Lower lobe of right lung (tissue), 2 donors: ENCODE measurements at places on chromosomes 1 and 21. TPM values are rescaled to one million over a fixed set of nuclear protein-coding genes. Genes with fewer than 3 reads are reported as not detected.

DNA sequence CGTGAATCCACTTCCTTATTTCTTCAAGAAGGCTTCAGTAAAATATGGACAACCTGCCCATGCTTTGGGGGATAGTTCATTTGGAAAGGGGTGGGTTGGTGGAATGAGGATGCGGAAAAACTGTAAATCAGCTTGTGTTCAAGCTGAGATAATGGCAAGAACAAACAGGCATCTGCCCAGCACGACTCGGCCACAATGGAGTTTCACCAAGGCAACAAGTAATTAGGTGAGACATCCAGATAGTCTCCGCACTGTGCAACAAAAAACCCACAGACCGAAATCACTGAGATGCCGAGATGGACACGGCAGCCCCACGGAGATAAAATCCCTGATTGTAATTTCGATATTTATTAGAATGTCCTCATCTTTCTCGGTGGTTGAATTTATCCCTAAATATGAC, 455.2 kb downstream of the AJAP1 start:
- H3K36me3 ChIP-seq = no peaks in the 10 kb centered on the region
- H3K4me3 ChIP-seq = no peak overlapping the region
- no peak overlapping the region for H3K27ac ChIP-seq

ELAVL4 gene
- not detected for total RNA-seq

- no peaks in the 10 kb centered on the region for H3K36me3 ChIP-seq
- no peak for DNase-seq
Observed at GRCh38 chr1:26084091-26084561, 16.7 kb upstream of the TRIM63 start.

PAX7 gene
- not detected for total RNA-seq

DNA sequence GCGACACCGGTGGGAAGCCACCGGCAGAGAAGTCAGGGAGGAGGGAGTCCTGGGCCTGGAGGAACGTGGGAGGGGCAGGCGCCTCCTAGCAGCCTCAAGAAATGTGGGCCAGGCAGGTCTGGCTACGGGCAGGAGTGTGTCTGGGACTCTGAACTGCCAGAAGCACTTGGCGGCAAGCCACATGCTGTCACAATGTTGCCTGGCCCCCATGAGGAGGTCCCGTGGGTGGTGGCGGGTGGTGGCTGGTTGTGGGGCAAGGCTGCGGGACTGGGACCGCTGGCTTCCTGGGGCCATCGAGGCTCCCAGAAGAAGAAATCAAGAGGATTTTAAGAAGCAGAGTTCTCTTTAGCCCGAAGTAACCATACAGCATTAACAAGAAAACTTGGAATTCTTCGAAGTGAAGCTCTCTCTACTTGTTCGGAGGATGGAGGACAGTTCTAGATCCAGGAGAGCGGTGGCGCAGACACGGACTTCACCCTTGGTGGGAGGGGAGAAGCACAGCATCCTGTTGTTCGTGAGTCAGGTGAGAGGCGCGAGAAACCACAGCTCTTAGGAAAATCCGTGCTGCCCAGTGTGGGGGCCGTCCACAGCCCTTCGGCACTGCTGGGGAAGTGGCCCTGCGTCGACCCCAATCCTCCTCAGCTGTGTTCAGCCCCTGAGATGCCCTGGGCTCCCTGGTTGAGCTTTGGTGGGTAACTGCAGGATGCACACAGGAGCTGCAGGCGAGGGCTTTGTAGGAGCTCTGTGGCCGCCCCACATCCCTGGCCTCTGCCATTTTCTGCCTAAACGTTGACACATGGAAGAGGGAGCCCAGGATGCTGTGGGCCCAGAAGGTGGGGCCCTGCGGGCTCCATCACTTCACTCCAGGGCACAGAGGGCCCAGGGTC, 12.4 kb downstream of the SKI start:
- H3K36me3 ChIP-seq = peaks cover 16% of the 10 kb centered on the region
- peak overlapping the region; percentile 69 for H3K27ac ChIP-seq
- H3K4me1 ChIP-seq = peaks cover 89% of the 10 kb centered on the region
- peak; percentile 96 for DNase-seq

- peaks cover 29% of the 10 kb centered on the region for H3K4me1 ChIP-seq
- H3K27ac ChIP-seq = no peak overlapping the region
- peaks cover 13% of the 10 kb centered on the region for H3K27me3 ChIP-seq
- H3K36me3 ChIP-seq = no peaks in the 10 kb centered on the region
- peak; percentile 76 for DNase-seq
Observed at GRCh38 chr21:42309753-42310213, 5.4 kb downstream of the TFF3 start.

C1orf226 gene
- total RNA-seq = 6.3 TPM

RASAL2 gene
- 48.3 TPM for total RNA-seq

DNA sequence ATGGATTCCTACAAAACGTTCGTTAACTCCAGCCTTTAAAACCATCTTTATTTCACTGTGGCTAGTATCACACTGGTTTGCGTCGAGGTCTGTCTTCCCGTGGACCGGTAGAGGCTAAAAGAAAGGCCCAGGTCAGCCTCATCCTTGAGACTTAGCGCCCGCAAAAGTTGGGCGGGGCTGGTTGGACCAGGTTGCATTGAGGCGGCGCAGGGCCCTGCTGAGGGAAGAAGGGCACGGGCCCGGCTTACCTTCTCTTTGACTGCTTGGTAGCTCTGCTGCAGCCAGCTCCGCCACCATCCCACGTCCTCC, 455 bp downstream of the BSDC1 start:
- H3K27me3 ChIP-seq = no peaks in the 10 kb centered on the region
- DNase-seq = peak; percentile 68
- peak overlapping the region; percentile 94 for H3K27ac ChIP-seq
- H3K4me1 ChIP-seq = peaks cover 43% of the 10 kb centered on the region
- peaks cover 46% of the 10 kb centered on the region for H3K36me3 ChIP-seq

DNA sequence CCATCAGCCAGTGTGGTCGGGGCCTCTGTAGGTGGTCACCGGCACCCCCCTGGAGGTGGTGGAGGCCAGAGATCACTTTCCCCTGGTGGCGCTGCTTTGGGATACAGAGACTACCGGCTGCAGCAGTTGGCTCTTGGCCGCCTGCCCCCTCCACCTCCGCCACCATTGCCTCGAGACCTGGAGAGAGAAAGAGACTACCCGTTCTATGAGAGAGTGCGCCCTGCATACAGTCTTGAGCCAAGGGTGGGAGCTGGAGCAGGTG, 961 bp downstream of the RBM15 start:
- no peaks in the 10 kb centered on the region for H3K27me3 ChIP-seq
- DNase-seq = no peak
- peaks cover 46% of the 10 kb centered on the region for H3K36me3 ChIP-seq
- peaks cover 60% of the 10 kb centered on the region for H3K4me1 ChIP-seq
- peak overlapping the region; percentile 84 for H3K4me3 ChIP-seq
- peak overlapping the region; percentile 94 for H3K27ac ChIP-seq

GRCh38 chr1:195733826-195734225, 874.4 kb downstream of the KCNT2 start:
- DNase-seq = no peak
- H3K36me3 ChIP-seq = no peaks in the 10 kb centered on the region
- H3K4me3 ChIP-seq = no peak overlapping the region
- H3K27me3 ChIP-seq = no peaks in the 10 kb centered on the region
- H3K27ac ChIP-seq = no peak overlapping the region
- H3K4me1 ChIP-seq = no peaks in the 10 kb centered on the region

SCYL3 gene
- 9.9 TPM for total RNA-seq

GRCh38 chr1:239562095-239562494, 175.7 kb downstream of the CHRM3 start:
- H3K27me3 ChIP-seq = no peaks in the 10 kb centered on the region
- H3K36me3 ChIP-seq = no peaks in the 10 kb centered on the region
- no peak overlapping the region for H3K27ac ChIP-seq
- no peak for DNase-seq
- H3K4me3 ChIP-seq = no peak overlapping the region

HPDL gene
- total RNA-seq = not detected

DNA sequence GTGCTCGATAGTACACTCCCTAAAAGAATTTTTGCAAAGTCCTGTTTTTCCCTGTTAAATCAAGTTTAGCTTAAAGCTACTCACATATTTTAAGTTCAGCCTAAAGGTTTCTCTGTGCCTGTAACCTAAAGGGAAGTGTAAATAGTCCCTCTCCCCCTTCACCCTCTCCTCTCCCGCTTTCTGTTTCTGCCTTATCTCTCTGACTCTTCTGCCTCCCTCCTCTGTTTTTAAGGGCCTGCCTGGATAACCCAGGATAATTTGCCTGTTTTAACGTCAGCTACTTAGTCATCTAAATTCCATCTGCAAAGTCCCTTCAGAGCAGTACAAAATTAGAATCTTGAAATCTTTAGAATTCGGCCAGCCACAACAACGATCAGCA, 92.6 kb downstream of the NID1 start:
- no peak for DNase-seq
- H3K27ac ChIP-seq = peak overlapping the region; percentile 84
- peaks cover 23% of the 10 kb centered on the region for H3K4me1 ChIP-seq
- H3K36me3 ChIP-seq = peaks cover 4% of the 10 kb centered on the region

TGFB2 gene
- total RNA-seq = 10.2 TPM

DNA sequence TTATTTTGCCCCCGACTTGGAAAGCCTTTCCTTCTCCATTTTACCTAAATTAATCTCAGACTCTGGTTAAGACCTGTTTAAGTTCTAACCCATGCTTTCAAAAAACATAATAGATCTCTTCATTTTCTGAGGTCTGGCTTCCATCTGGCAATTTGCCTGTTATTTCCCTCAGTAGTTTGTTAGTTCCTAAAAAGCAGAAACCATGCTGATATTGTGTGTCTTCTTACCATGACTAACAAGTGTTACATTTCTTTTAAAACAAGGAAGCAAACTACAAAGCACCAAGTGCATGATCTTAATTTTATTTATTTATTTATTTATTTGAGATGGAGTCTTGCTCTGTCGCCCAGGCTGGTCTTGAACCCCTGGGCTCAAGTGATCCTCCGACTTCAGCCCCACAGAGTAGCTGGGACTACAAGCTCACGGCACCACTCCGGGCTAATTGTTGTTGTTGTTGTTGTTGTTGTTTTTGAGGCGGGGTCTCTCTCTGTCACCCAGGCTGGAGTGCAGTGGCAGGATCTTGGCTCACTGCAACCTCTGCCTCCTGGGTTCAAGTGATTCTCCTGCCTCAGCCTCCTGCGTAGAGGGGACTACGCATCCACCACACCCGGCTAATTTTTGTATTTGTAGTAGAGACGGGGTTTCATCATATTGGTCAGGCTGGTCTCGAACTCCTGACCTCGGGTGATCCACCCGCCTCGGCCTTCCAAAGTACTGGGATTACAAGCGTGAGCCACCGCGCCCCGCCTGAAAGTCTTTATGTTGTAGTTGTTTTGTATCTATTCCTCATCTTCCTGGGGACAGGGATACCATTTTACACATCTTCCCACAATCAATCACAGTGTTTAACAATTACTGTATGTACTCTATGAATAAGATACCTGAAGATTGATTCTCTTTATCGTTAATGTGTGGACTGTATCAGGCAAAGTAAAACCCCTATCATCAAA, 1.3 kb upstream of the PATJ start:
- peaks cover 13% of the 10 kb centered on the region for H3K4me1 ChIP-seq
- H3K27me3 ChIP-seq = no peaks in the 10 kb centered on the region
- no peaks in the 10 kb centered on the region for H3K36me3 ChIP-seq
- peak overlapping the region; percentile 95 for H3K27ac ChIP-seq

DNA sequence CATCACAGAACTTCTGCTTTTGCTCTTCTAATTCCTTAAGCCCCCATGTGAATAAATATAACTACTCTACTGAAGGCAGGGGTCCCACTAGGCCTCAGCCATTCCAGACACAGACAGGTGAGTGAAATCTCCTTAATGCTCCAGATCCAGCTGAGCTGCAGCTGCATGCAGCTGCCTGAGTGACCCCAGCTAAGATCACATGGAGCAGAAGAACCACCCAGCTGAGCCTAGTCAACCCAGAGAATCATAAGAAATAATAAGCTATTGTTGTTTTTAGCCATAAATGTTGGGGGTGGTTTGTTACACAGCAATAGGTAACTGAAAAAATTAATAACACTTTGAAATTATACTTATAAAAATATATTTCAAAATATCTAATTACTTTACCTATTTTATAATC, 220.3 kb downstream of the SIPA1L2 start:
- no peak for DNase-seq
- H3K36me3 ChIP-seq = peaks cover 16% of the 10 kb centered on the region
- no peak overlapping the region for H3K4me3 ChIP-seq
- no peaks in the 10 kb centered on the region for H3K27me3 ChIP-seq
- H3K4me1 ChIP-seq = no peaks in the 10 kb centered on the region

DNA sequence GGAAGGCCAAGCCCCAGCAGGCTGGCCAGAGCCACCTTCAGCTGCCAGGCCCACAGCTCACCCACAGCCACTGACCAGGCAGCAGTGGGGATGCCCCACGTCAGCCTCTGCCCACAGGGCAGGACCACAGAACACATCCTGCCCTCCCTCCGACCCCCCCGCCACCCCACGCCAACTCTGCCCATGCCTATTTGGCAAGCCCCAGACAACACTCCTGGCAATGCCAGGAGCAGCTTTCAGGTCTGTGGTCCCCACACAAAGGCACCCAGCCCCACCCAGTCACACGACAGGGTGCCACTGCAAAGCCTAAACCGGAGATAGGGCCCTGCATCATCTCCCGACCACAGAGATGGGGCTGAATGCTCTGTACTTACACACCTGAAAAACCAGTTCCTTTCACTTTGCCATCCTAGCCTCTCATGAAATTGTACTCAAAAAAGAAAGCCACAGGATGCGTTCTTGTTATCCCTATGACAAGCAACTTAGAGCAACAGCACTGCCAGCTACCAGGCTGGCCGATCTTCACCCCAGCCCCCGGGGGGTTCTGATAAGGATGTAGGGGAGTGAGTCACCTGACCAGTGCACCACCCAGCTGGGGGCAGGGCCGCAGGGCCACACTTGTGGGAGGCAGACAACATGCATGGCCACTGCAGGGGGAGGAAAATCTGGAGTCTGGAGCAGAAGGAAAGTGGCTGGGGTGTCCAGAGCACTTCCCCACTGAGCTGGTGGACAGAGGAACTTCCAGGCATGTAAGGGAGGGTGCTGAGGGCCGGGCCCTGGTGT, 36.2 kb downstream of the UBE2G2 start:
- H3K36me3 ChIP-seq = peaks cover 21% of the 10 kb centered on the region
- no peak overlapping the region for H3K27ac ChIP-seq
- no peak for DNase-seq
- no peaks in the 10 kb centered on the region for H3K4me1 ChIP-seq
- no peak overlapping the region for H3K4me3 ChIP-seq
